ENCODE measurements at places on chromosomes 12 and 14.

GRCh38 chr12:68378872-68379606 lies 46.9 kb upstream of the MDM1 start:
- no peak for DNase-seq

- DNase-seq, result no peak
Measured at GRCh38 chr14:33866425-33867088, 84.3 kb downstream of the EGLN3 start.

DNA sequence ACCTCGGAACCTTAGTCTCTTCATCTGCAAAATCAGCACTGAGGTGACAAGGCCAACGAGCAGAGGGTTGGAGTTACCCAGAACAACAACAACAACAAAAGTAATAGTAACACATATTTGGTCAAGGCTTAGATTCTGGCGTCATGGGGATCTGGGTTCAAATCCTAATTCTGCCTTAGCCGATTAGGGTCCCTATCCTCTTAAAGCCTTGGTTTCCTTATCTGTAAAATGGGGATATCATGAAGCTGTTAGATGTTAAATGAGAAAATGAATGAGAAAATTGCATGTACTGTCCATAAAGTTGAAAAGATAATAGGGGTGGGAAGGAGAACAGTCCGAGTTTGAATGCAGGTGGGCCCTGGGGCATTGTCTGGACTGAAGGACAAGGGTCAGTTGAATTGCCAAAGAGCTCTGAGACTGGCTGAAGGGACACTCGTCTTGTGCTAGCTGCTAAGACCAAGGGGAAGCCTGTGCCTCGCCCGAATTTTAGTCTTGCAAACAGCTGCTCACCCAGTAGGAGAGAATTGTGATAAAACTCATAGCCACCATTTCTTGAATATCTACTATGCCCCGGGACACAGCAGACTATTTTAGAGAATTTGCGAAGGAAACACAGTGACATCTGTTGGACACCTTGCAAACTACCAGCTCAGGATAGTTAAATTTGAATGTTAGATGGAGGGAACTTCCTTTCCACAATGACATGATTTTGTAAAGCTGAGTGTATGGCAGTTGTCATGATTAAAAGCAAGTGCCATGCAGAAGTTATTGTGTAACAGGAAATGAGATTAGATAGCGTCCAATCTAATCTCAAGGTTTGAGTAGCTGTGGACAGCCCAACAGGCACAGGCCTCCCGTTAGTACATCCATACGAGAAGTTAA lies 6.8 kb upstream of the HNF1A start:
- peak; percentile 64 for DNase-seq

- no peak for DNase-seq
Measured at GRCh38 chr14:80940146-80940545, 1.4 kb downstream of the CEP128 start.

DNA sequence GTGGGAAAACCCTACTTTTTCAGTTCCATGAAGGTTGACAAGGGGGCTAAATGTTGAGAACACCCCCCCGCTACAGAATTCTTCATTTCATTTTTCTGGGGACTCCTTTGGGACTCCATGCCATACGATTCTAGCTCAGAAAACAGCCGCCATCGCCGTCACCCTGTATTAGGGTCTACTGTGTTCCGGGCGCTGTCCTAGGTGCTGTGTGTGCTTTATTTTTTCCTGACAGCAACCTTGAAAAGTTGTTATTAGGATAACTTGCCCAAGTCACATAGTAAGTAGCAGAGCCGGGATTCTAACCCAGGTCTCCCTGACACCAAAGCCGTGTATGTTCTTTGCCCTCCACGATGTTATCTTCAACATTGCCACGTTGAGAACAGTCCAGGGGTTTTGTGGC lies 55.1 kb downstream of the IQSEC3 start:
- DNase-seq, result no peak

GRCh38 chr12:1859643-1860042 lies 39.3 kb downstream of the LRTM2 start:
- DNase-seq, result peak; percentile 74

DNA sequence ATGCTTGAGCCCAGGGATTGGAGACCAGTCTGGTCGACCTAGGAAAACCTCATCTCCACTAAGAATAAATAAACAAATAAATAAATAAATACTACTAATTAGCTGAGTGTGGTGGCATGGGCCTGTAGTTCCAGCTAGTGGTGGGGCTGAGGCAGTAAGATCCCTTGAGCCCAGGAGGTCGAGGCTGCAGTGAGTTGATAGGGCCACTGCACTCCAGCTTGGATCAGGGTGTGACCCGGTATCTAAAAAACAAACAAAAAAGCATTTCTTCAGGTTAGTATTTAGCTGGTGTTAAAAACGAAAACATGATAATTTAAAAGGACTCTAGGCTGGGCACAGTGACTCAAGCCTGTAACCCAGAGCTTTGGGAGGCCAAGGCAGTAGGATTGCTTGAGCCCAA lies 1.2 kb upstream of the FGD4 start:
- no peak for DNase-seq

DNA sequence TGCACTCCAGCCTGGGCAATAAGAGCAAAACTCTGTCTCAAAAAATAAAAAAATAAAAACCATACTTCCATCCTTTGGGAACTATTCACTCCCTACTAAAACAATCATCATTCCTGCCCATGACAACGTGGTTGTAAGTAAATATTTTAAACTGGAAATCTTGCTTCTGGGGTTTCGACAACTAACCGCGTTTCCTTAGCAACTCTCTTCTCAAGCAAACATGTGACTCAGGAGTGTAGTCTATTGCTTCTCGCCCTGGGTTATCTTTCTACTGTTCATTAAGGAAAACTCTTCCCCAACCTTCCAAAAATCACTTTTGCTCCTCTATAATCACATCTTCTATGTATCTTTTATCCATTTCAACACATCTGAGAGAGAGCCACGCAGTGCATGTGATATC lies 21.8 kb downstream of the APPL2 start:
- DNase-seq, result peak; percentile 42

DNA sequence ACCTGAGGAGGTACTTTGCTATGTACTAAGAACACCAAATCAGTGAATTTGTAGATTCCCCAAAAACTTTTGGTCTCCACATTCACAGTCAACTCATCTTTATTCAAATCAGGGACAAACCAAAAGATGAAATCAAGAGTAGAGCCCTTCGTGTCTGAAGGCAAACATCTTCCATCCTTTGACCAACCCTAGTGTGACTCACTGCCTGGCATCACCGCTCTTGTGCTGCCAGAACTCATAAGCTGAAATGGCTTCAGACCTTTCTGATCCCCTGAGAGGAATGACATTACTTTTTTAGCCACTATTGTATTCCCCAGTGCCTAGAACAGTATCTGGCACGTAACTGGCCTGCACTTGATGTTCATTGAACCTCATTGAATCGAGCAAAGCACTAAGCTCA lies 50.1 kb downstream of the GOLGA5 start:
- DNase-seq, result no peak

- DNase-seq, result no peak
Measured at GRCh38 chr12:42786400-42787148, 197.0 kb upstream of the PRICKLE1 start.

GRCh38 chr12:74780182-74780849 lies 242.7 kb downstream of the ATXN7L3B start:
- DNase-seq, result peak; percentile 39

DNA sequence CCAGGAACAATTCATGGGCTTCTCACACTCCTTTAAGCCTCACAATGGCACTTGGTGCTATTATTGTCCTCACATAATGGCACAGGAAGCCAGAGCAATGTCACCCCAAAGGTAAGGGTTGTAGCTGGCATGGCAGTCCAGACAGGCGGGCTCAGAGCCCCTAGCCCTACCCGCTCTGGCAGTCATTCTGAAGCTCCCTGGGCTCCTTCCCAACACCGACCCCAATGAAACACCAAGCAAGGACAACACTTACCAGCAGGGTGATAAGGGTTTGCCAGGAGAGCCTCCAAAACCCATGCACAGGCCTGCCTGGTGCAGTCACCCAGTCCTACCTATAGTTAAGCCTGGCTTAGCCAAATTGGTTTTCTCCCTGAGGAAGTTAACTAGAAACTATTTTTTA lies 30.8 kb downstream of the MAX start:
- no peak for DNase-seq

DNA sequence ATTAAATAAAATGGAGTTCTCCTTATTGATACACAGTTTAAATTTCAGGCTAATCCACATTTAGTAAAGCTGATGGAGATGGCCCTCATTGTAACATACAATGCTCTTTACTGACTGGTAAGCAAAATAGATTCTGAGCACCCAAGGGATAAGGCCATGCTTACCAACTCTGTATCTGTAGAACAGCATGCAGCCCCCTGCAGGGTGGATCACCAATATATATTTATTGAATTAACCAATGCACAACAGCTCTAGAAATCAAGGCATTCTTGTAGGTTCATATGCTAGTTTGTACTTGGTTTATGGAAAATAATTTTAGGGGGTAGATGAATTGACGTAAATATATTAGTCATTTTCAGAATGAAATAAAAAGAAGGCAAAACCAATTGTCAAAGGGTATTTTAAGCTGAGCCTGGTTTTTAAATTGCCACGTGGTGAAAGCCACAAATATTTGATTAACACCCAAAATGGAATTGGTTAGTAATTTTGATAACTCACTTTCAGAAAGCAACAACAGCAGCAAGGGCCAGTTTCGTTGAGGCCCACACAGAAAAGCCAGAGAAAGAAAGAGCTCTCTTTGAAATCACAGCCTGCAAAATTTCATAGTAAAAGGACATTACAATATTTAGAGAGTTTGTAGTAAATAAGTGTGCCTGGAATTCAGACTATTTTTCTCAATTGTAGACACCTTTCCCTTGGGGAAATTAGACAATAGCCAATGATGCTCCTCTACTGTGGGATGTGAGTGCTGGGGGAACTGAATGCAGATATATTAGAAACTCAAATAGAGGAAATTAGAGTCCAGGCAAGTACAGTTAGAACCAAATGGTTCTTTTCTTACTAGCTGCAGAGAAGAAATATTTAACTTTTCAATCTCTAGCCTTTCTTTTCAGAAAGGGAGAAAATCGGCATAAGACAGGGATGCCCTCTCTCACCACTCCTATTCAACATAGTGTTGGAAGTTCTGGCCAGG lies 216.2 kb upstream of the ABCD2 start:
- no peak for DNase-seq

DNA sequence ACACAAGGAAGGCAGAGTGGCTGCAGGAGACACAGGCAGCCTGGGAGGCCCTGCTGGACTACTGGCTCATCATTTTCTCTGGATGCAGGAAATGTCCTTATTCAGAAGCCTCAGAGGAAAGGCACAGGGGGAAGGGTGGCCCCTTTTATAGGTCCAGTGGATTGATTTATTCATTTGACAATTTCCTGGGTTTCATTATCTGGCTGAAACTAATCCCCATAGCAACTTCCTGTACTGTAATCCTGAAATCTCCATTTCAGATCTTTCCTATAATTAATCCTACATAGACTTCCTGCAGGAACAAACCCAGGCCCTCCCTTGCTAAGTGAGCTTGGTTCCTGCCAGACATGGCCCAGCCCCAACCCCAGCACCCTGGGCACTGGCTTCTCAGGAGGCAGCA lies 23.0 kb downstream of the KRT76 start:
- no peak for DNase-seq

- DNase-seq, result no peak
Measured at GRCh38 chr12:107903341-107904061, 129.0 kb downstream of the ASCL4 start.

DNA sequence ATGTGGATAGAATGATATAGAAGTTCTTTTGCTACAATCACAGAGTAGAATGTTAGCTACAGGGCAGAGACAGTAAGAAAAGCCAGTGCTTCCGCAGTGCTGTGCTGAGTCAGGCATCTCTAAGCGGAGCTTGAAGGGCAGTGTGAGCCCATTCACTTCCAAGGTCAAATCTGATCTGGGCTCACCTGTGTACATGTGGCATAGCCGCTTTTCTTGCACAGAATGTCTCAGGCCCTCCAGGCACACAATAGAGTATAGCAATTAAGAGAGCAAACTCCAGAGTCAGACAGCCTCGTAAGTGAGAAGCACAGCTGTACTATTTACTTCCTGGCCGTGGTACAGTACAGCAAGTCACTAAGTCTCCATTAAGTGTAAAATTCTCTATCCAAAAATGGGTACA lies 26.8 kb downstream of the CORO1C start:
- DNase-seq, result no peak

- no peak for DNase-seq
Measured at GRCh38 chr14:51094282-51094821, 553 bp downstream of the TRIM9 start.

GRCh38 chr12:52741375-52742195 lies 35.6 kb downstream of the KRT76 start:
- peak; percentile 13 for DNase-seq

DNA sequence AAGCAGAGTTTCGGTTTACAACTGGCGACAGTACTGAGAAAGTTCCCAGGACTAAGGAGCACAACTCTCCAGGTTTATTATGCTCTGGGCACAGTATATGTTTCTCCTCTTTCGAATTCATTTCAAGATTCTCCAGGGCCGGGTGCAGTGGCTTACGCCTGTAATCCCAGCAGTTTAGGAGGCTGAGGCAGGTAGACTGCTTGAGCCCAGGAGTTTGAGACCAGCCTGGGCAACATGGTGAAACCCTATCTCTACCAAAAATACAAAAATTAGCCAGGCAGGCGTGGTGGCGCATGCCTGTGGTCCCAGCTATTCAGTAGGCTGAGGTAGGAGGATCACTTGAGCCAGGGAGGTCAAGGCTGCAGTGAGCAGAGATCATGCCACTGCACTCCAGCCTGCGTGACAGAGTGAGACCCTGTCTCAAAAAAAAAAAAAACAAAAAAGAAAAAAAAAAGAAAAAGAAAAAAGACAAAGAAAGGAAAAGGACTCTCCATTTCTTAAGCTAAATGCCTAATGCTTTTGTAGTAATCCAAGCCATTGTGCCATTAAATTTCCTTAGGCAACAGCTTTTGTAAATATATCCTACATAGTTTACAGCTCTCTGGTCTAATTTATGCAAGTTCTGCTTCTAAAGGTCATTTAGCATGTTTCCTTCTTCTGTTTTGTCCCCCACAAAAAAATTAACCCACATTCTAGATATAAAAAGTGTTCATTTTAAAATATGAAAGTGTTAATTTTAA lies 34.8 kb downstream of the ATL1 start:
- no peak for DNase-seq
